ENCODE measurements at places on chromosomes 2 and 18.

GRCh38 chr2:8134985-8135682 lies 546.7 kb upstream of the ID2 start:
- no peak for DNase-seq

GRCh38 chr2:146437712-146438111 lies 1407.1 kb upstream of the ACVR2A start:
- no peak for DNase-seq

DNA sequence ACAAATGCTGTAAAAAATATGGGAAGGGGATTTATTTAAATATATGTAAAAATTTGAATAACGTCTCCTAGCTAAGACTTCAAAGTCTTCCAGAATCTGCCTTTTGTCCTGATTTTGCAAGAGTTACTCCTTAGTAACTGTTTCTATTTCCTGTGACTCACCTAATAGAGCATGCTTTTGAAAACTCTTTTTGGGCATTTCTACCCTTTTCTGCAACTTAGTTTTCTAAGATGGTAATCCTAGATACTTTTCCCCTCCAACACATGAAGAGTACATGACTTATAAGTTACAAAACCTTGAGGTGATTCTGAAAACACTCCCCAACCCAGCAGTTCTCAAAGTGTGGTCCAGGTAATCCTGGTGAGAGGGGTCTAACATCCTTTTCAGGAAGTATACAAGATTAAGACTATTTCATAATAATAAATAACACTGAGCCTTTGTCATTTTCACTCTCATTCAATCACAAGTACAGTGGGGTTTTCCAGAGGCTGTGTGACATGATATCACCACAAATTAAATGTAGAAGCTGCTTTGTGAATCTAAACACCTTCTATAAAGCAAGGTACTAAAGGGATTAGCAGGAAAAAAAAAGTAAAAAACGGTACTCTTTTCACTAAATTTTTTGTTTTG lies 31.9 kb downstream of the PPP4R3B start:
- DNase-seq: no peak

DNA sequence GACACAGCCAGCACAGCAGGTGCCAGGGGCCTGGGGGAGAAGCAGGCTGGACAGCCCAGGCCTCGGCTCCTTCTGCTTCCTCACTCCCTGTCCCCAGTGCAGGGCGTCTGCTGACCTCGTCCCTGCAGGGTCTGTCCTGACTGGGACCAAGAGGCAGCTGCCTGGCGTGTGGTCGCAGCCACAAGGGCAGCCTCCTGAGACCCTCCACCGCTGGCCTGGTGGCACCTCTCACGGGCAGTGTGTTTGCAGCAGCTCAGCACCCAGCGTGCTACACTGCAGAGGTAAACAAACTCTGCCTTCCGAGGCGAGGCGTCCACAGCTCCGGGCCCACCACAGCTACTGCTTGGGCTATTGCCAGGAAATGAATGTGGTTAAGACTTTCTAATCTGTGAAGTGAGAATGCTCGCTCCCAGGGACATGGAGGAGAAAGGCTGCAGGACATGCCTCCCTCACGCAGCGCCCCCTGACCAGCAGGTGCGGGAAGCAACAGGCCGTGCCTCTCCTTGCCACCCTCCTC lies 46.1 kb upstream of the HPCAL1 start:
- DNase-seq: no peak

- no peak for DNase-seq
Measured at GRCh38 chr18:58527952-58528287, 101.0 kb downstream of the ALPK2 start.
